ENCODE measurements at places on chromosomes 12 and 14.
A peak's percentile ranks its signal among the peaks of the same experiment; 100 is the strongest.

DNA sequence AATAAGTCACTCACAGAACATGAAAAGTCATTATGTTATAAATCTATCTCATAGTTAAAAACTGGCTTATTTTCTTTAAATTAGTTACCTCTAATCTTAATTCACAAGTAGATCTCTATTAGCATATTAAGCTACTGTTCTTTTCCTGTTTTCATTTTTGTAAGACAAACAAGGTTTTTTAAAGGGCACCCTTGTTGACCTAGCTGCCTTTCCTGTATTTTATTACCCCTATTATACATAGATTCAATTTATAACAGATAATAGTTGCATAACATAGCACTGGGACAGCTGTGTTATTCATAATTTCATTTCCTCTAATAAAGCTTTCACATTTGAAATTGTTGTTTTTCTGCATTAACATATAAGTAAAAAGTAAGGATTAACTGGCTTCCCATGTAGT lies 1500.7 kb upstream of the FLRT2 start:
- no peak for DNase-seq

- DNase-seq: no peak
Measured at GRCh38 chr12:80704420-80704819, 3.0 kb upstream of the MYF6 start.

DNA sequence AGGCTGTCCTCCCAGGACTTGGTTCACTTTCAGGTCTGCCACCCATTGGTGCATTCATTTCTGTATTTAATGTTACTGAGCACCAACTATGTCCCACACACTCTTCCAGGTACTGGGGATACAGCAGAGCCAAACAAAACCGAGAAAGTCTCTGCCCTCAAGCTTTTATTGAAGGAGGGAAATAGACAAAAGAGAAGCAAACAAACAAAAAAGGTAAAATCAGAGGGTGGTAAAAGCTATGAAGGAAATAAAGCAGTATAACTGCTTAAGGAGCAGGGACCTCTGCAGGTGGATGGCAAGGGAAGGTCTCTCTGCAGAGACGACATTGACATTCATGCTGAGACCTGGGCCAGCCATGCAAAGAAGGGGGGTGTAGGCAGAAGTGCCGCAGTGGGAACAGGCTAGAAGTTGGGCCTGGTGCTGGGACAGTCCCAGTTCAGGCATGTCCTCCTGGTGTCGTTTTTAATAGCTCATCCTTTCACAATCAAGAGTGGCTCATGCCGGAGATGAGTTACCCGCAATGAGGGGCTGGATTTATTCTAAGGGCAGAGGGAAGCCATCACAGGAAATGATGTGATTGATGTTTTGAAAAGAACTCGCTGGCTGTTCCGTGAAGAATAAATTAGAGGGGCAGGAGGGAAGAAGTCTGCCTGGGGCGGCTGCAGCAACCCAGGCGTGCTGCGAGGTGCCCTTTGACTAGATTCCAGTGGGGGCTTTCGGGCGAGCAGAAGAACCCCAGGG lies 72.8 kb downstream of the IRF2BPL start:
- peak; percentile 55 for DNase-seq

GRCh38 chr12:19945559-19946435 lies 422.5 kb upstream of the PDE3A start:
- no peak for DNase-seq

- DNase-seq: no peak
Measured at GRCh38 chr14:95686935-95687334, 709 bp downstream of the TCL1B start.

DNA sequence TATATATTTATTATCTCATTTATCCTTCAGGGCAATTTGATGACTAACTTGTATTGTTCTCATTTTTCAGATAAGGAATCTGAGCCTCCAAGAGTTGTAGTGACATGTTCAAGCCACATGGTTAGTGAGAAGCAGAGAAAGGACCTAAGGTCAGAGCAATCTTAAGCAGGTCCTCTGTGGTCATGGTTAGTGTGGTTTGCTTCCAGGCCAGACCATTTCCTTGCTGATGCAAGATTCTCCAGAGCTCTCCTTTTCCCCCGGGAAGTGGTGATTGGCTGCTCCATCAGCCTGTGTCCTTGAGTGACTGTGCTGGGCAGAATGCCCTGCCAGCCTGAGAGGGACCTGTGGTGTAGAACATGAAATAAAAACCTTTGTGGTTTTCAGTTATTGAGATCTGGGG lies 141.3 kb downstream of the KTN1 start:
- DNase-seq: no peak

GRCh38 chr12:51863933-51864832 lies 15.7 kb upstream of the FIGNL2 start:
- no peak for DNase-seq

GRCh38 chr12:51020448-51021182 lies 5.6 kb downstream of the SLC11A2 start:
- DNase-seq: no peak

GRCh38 chr12:99611599-99611998 lies 36.0 kb upstream of the GARIN6 start:
- no peak for DNase-seq

DNA sequence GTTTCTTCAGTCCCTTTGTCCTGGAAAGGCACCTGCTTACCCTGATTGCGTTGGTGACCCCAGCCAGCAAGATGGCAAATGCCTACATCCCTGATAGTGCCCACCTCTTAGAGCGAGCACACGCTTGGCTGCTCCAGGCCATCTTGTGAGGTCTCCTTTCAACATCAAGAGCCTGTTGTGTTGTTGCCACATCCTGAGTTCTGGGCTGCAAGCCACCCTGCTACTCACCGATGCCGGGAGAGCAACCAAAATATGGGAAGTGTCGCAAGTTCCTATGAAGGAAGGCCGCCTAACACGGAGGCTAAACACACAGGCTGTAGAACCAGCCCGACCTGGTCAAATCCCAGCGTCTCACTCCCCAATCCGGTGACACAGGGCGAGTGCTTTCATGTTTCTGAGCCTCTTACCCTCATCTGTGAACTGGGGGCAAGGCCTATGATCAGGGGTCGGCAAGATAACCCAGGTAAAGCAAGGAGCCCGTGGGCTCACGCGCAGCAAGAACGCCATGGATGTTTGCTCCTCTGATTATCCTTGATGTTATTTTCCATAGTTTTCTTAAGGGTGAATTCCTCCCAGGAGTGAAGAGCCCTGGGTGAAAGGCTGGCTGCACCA lies 98.4 kb downstream of the LGMN start:
- no peak for DNase-seq

DNA sequence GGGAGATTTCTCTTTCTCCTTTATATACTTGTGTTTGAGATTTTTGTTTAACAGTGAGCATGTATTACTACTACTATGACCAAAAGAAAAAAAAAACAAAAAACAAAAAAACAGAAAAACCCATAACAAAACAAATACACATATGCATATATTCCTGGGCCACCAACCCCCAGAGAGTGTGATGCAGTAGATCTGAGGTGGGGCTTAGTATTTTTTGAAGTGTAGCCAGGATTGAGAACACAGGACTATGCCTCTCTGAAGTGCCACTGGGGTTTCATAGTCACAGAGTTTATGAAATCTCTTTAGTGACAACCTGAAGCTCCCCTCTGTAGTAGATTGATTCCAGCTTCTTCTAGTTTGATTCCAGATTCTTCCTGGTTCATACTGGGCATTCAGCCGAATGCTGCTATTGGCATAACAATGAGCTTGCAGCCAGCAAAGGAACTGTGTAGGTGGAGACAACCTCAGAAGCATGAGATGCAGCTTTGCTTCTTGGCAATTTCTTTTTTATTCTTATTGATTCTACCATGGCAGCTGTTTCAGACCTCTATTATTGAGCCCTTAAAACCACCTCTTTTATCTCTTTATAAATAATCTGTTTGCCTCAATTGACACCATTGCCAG lies 15.5 kb upstream of the ANO4 start:
- no peak for DNase-seq

DNA sequence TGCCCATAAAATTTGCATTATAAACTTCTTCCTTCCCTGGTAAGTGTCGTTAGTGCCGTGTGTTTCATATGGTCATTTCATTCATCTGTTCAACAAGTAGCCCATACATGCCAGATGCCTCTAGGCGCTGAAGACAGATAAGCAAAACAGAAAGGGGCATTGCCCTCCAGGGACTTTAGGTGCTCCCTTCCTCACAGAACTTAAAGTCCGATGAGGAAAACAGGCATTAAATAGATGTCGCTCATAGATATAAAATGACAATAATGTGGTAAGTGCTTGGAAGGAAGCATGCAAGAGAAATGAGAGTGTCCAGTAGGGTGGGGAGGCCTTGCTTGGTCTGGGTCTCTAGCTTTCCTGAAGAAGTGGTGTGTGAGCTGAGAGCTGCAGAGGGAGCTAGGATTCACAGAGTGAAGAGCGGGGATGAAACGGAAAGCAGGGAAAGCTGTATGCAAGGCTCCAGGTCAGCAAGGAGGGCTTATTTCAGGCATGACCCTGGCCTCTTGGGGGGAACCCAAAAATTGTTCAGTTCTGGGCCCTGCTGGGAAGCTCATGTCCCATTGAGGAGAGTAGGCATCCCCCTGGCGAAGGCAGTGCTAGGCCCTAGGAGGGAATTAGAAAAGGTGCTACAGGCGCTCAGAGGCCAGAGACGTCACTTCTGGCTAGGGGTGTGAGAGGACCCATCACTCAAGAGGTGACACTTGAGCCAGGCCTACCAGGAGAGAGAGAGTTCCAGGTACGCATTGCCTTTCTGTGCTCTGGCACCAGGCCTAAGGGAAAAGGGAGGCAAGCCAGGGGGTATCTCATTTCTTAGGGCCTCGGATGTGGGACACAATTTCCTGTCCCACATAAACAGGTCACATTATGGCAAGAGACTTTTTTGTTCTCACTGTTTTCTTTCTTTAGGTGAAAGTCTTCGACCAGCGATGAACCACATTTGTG lies 11.9 kb downstream of the UBE3B start:
- DNase-seq: no peak

DNA sequence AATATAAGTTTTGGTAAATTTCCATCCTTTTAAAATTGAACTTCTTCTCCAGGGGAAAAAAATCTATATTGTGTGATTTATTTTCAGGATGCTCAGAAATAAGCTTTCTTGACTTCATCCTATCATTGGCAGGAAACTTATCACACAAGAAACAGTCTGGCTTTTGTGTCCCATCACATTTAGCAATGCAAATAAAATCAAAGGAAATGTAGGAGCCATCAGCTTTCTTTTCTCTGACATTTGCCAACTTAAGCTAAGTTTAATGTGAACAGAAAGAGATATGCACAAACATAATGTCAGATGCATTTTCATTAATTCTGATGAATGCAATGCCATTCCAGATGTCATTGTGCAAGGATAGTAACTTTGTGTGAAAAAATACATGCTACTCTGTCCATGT lies 56.6 kb downstream of the LIN7A start:
- no peak for DNase-seq

DNA sequence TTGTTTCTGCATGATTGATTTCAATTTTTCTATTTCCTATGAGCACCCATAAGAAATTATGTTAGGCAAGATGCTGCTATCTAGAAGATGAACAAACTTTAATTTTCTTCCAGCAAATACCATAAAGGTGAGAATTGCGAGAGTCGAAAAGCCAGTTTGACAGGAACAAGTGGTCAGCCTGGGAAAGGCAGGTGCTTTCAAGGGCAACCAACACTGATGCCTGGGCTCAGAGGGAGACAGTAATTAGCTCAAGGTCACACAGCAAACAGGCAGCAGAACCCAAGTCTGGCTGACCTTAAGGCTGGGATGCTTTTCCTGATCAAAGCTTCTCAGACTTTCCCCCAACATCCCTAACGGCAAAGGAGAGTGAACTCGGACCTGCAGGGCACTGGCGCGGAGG lies 6.8 kb upstream of the OTUB2 start:
- DNase-seq: no peak

DNA sequence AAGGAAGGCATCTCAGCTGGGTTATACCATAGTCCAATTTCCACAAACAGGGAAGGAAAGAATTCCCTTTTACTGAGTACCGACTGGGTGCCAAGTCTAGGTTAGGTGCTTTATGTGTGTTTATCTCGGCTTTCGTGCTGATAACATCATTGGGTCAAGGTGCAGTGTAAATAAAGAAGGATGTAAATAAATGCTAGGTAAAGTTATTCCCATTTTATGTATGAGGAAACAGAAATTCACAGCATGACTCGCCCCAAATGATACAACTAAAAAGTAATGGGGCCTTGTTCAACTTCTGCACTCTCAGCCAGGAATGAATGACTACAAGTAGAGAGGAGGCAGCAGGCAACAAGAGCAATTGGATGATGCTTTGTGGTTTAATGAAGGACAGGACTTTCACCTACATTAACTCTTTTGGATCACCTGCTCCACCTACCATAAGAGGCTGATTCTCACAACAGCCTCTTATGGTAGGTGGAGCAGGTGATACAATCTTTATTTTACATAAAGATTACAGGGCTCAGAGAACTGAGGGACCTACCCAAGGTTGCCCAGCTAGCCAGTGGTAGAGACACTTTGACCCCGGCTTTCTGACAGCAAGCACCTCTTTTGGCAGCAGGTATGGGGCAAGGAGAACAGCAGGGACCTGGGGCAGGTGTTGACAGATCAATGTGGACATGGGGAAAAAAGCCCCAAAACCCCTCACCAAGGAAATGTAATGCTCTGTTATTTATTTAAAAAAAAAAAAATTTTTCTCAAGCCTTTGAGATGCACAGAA lies 213.4 kb upstream of the NUDT4 start:
- no peak for DNase-seq

Measured in activated CD4-positive, alpha-beta T cell treated with anti-CD3 and anti-CD28 coated beads, Interleukin-2, amount 50 U/mL, for 24 hours (primary cell).